ENCODE measurements at places on chromosomes 3 and 15.

DNA sequence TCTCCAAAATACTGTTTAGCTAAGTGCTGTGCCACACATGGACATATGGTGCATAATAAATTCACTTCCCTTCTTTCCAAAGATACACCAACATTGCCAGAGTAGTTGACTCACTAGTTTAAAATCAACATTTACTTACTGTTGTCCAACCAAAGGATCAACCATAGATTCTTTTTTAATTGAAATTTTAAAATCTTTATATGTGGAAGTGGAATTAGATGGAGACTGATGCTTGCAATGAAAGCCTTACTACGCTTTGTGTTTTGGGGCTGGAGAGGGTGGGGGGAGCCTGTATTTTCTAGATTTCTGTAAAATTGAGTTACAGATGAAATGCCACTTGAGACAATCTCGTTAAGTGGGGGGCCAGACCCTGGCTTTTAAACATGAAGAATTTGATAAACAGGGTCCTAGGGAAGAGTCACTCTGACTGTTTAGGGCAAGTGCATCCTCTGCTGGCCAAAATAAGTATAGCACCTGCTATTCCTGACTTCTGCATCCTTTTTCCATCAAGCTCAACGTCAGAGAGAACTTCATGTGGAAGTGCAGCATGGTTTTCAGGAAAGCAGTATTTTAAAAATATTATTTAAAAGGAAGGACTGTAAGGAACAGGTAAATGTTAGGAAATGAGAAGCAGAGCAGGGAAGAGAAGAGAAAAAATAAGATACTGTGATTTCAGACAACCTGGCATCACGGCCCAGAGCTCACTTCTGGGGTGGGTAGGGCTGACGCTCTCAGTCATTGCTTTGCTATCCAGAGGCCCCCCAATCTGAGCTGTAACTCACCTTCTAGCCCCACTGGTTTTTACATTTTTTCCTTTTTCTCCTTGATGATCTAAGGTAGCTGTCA, 76.7 kb downstream of the BOC start:
- DNase-seq, result peak; percentile 61

DNA sequence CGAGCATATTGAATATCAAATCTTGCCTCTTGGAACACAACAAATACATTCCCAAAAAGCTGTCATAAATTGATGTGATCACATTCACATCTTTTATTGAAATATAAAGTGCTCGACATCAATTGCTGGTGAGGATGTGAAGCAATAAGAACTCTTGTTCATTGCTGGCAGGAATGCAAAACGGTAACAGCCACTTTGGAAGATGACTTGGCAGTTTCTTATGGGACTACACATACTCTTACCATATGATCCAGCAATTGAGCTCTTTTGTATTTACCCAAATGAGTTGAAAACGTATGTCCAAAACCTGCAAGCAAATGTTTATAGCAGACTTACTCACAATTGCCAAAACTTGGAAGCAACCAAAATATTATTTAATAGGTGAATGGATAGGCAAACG, 234.9 kb downstream of the CACNA2D3 start:
- no peak for DNase-seq

DNA sequence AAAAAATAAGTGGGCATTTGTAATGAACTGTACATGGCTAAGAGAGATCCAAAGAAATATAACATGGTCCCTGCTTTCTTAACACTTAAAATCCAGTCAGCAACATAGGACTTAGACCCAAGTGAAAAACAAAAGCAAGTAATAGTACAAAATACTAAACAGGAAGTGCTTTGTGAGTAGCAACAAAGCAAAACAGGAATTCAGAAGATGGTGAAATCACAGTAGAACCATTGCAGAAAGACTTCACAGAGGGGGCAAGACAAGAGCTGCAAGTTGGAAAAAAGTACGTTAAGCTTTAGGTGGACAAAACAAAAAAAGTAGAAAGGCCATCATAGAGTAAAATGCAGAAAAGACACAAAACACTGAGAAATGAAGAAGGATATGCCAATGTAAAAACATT, 116.0 kb downstream of the TBC1D5 start:
- DNase-seq, result no peak

GRCh38 chr3:142861926-142862325, 27.0 kb downstream of the PCOLCE2 start:
- DNase-seq, result no peak

- DNase-seq, result no peak
Measured at GRCh38 chr15:29887721-29888120, 65.5 kb upstream of the TJP1 start.

DNA sequence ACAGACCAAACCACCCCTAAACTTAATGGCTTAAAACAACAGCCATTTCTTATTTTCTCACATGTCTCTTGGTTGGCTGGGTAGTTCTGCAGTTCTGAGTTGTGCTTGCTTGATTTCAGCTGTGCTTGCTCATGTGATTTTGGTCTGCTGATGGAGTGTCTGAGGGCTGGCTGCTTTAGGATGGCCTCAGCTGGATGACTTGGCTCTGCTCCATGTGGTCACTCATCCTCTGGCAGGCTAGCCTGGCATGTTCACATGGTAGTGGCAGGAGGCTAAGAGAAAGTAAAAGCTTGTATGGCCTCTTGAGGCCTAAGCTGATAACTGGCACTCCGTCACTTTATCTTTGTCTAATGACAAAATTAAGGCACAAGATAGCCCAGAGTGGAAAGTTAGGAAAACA, 4.1 kb downstream of the SV2B start:
- DNase-seq, result no peak

GRCh38 chr15:100671858-100672543, 69.6 kb downstream of the ASB7 start:
- DNase-seq, result no peak

GRCh38 chr3:66227915-66228314, 7.1 kb downstream of the SLC25A26 start:
- no peak for DNase-seq

DNA sequence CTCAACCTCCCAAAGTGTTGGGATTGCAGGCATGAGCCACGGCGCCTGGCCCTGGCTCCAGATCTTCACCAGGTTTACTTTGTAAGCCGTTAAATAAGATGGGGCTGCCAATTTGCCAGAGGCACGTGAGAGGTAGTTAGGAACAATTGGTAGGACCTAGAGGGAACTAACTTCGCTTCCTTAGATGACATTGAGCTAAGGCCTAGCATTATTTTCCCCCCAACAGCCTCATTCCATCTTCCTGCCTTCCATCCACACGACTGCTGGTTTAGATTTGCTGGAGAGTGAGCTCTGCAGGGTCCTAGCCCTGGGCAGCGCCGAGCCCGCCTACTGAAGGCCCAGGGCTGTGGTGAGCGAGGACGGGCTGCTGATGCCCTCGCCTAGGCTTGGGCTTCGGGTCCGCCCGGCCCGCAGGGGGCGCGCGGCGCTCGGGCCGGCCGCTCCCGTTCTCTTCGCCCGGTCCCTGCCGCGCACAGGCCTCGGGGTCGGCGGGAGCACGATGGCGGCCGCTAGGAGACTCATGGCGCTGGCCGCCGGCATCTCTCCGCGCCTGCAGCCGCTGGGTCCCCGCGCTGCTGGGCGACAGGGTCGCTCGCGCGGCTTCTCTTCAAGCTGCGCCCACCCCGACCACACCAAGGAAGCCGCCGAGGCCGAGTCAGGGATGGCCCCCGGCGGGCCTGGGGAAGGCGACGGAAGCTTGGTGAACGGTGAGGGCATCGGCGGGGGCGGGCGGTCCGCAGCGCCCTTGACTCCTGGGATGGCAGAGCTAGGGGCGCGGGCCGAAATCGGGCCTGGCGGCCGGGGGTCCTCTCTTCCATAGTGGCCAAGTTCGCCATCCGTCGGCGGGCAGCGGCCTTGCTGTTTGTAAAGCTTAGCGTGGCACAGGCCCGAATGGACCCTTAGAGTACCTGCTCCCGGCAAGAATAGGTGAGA, 21.9 kb downstream of the DHX30 start:
- peak; percentile 66 for DNase-seq

GRCh38 chr15:75056036-75056435, 32.6 kb downstream of the PPCDC start:
- no peak for DNase-seq

GRCh38 chr15:46751303-46751702, 966.0 kb upstream of the SEMA6D start:
- DNase-seq, result no peak

GRCh38 chr3:59085976-59086375, 36.2 kb upstream of the CFAP20DC start:
- no peak for DNase-seq

- no peak for DNase-seq
Measured at GRCh38 chr15:99749386-99749785, 16.1 kb upstream of the LYSMD4 start.

DNA sequence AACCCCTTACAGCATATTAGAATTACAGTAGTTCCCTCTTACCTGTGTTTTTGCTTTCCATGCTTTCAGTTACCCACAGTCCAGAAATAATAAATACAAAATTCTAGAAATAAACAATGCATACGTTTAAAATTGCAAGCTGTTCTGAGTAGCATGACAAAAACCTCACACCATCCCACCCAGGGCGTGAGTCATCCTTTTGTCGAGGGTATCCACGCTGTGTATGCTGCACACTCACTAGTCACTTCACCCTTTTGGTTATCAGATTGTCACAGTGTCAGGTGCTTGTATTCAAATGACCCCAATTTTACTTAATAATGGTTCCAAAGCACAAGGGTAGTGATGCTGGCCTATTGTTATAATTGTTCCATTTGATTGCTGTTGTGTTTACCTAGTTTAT, 72.5 kb upstream of the P3H2 start:
- DNase-seq, result no peak

GRCh38 chr3:33165372-33165771, 51.6 kb downstream of the CRTAP start:
- DNase-seq, result no peak

- DNase-seq, result no peak
Measured at GRCh38 chr3:119819806-119820205, 37.9 kb downstream of the NR1I2 start.

DNA sequence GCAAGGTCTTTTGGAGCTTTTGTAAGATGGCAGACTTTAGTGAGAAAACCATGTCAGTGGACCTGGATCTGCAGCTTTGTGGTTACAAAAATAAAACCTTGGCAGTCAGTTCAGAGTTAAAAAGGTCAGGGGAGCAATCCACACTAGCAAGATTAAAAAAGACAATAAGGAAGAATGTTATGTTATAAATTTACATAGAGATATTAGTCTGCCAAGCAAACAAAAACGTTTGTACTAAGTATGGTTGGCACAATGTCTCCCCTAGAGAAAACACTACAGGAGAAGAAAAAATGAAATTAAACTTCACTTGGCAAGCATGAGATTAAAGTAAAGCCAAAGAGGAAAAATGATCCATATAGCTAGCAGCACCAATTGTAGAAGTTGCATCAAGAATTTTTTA, 205.0 kb downstream of the LSAMP start:
- DNase-seq, result no peak

DNA sequence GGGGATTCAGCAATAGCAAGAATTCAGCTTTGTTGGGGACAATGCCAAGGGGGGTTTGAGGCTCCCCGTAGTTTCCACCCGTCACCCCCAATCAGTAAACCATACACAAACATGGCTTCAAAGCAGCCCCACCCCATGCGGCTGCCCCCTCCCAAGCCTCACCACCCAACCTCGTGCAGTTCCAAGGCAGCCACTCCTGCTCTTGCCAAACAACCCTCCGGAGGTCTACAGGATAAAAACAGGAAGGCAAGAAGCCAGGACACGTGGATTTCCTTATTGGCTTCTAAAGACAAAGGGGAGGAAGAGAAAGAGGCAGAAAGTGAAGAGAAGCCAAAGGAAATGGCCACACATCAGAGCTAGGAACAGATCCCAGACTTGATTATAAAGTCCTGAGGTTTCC, 121.1 kb downstream of the SHQ1 start:
- no peak for DNase-seq

- no peak for DNase-seq
Measured at GRCh38 chr3:79604681-79605080, 163.1 kb downstream of the ROBO1 start.

- DNase-seq, result peak; percentile 0
Measured at GRCh38 chr3:27758083-27758482, 36.0 kb upstream of the EOMES start.

DNA sequence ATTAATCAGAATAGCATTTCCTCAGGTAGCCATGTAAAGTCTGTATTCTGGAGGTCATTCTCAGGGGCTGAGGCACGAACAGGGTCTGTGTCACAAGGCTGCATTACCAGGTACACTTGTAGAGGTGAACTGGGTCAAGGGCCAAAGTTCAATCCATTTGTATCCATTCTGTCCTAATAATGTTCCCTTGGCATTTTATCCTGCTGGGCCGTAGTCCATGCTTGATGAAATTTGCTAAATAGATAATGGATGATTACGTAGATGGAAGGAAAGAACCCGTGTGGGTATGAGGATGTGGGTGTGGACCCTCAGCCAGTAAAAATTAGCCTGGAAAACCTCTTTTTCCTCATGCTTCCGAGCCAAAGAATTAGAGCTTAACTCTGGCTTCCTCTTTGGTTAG, 785.9 kb downstream of the GRM7 start:
- no peak for DNase-seq

GRCh38 chr3:112086076-112086854, at the start of gene C3orf52:
Gene C3orf52 (plus strand): TSS chr3:112086389. CDS start chr3:112086408, 19 bp downstream.
- peak; percentile 40 for DNase-seq

DNA sequence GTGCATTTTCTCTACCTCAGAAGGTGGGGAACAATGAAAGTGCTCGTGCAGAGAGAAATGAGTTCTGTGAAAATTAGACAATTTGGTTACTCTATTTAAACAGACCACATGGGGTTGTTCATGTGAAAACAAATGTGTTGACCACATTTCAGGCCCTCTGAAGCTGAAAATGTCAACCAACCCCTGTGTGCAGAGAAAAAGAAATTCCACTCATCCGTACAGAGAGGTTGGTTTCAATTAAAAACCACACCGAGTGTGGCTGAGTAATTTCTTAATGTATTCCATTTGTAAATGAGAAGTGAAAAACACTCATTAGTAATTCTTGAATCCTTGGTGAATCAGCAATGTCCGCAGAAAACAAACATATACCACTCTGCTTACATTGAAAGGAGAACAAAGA, 46.9 kb upstream of the SLC7A14 start:
- no peak for DNase-seq
